ENCODE measurements at places on chromosomes 6 and 20.

- peak; percentile 13 for DNase-seq
These were observed 13.6 kb downstream of the TRAPPC3L start for GRCh38 chr6:116531675-116532570.

DNA sequence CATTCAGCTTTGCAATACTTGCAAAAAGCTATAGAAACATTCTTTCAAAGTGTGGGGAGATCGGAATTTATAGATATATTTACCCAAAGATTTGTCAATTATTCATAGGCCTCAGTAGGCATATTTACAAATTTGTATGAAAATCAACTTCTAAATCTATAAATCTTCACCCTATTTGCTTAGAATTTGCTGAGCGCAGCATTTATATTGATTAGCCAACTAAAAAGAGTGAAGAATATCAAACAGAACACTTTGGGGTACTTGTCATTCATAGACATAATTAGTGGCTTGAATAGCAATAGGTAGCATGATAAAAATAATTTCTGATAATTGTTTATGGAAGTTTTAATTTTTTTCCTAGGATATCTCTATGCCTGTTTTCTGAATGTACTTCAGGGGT is 244.5 kb upstream of the SLC35B3 start:
- DNase-seq: no peak

DNA sequence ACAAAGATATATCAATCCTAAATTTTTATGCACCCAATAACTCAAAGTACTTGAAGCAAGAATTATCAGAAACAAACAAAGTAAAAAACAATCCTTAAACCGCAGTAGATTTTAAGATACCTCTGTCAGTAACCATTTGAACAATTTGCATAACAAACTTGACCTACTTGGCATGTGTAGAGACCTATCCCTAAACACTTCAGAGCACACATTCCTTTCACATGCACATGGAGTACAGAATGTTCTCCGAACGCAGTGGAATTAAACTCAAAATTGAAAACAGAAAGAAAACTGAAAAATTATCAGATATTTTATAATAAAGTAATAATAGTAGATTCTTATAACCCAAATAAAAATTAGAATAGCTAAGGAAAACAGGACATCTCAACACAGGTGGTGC is 162.6 kb upstream of the THBS2 start:
- no peak for DNase-seq

GRCh38 chr20:1809611-1810510 is 85.3 kb upstream of the SIRPA start:
- no peak for DNase-seq

DNA sequence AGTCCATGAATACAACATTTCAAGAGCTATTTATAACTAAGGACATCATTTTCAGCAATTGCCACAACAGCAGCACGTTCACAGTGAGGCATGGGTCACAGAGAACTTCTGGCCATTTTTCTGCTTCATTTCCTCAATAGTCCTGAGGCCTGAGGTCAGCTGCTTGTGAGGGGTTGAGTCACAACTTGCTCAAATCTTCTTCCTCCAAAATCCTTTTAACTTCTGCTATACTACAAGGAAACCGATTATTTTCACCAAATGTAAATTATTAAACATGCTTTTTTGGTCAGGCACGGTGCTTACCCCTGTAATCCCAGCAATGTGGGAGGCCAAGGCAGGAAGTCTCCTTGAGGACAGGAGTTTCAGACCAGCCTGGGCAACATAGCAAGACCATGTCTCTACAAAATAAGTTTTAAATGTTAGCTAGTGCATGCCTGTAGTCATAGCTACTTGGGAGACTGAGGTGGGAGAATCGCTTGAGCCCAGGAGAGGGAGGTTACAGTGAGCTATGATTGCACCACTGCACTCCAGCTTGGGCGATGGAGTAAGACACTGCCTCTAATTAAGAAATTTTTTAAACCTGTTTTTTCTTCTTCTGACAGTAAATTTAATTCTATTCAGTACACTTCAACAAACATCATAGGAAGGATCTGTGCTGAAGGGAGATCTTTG is 11.1 kb upstream of the SLC16A10 start:
- DNase-seq: no peak

DNA sequence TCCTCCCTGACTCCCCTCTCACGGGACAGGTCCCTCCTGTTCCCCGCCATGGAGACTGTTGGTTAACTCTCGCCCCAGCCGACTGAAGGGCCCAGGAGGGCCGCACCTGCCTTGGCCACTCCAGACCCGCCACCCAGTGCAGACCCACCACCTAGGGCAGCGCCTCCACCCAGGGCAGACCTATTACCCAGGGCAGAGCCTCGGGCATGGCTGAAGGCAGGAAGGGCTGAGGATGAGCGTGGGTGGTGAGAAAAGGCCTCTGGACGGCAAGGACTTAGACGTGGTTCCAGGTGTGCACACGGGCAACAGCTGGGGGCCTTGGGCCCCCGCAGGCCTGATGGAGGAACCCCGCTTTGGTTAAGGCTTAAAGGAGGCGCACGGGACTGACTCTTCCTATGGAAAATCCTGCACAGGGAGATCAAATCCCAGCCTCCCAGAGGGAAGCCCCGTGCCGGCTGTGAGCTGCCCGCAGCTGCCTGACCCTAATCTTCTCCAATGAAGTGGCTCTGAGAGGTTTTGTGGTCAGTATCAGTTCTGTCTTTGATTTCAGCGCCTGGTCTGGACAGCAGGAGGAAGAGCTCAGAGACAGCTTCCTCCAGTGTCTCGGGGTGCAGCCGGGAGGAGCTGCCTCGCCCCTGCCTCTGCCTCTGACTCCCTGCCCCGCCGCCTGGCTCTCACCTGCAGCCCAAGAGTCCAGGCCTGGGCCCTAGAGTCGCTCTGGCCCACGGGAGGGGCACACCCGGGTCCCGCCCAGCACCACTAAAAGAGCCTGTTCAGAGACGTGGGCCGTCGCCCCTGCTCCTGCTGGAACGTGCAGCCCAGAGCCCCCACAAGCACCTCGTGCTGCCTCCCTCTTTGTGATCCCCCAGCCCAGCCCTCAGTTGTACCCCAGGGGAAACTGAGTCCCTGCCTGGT is 12.1 kb upstream of the CHRNA4 start:
- peak; percentile 8 for DNase-seq

- DNase-seq: no peak
These were observed 17.8 kb upstream of the ASF1A start for GRCh38 chr6:118876198-118876597.

- DNase-seq: no peak
These were observed 111.9 kb downstream of the JARID2 start for GRCh38 chr6:15357782-15358181.

DNA sequence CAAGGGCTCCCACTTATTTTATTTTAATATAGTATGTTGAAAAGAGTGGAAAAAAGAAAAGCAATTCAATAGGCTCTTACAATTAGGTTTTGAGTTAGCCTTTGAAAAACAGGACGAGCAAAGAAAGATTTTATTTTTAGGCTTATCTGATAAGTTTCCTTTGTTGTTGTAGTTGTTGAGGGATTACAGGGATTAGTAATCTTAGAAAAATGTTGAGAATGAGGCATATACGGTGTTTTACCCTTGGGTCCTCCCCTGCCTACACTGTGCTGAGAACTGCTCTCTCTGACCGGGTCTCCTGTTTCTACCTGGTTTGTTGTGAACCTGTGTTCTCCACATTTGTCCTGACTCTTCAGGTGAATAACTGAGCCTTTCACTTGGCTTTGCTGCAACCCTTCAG is 16.7 kb downstream of the TRAPPC3L start:
- DNase-seq: no peak

DNA sequence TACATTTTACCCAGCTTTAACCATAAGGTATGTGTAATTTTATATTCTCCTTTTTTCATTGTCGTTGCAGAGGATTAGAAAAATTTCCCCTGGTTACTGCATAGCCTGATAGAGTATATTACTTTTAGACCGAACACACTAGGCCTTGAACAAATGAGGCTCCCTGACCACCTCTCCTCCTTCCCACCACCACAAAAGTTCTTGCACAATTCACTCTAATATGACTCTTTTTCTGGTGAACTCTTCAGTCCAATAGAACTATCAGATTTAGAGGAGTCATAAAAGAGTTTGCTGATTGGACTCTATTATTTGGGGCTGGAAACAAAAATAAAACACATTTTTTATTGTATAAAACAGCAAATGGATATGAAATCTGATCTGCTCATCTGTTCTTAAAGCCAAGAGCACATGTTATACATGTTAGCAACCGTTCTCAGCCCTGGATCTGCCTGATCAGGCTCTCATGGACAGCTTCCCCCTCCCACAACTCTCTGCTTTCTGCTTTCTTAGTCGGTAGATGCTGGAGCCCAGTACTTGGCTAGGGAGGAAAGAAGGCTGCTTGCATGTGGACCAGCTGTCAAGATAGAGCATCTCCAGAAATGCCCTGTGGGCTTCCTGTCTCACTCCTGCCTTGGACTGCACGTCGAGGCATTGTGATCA is 83.5 kb downstream of the CD164 start:
- no peak for DNase-seq

DNA sequence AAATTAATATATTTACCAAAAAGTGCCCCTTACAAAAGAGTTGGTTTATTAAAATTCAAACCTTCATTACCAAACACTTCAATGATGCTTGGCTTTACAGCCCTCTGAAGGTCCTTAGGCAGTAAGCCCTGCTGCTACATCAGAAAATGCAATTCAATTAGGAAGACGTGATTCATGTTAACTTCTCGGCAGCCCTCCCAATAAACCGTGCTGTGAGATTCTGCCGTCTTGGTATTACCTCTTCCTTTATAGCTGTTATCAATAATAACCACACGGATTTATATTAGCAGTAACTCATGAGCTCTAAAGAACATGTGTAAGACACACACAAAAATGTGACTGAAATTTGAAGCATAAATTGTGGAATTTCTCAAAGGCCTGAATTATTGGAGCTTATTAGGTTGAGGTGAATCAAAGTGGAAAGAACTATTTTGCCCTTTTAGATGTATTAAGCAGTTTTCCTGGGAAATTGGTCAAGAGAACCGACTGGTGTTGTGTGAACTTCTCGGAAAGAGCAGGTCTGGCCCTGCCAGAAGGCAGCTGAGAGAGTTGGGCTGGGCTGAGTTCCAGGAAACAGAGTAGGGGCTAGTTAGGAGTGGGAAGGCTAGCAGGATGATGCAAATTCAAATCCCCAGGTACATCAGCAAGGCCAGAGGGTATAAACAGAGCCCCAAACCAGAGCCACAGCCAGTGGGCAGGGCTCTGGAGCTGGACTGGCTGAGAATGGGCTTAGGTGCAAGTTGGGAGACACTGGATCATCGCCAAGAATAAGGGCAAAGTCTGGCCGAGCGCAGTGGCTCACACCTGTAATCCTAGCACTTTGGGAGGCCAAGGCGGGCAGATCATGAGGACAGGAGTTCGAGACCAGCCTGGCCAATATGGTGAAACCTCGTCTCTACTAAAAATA is 33.1 kb downstream of the FGD2 start:
- no peak for DNase-seq

- DNase-seq: no peak
These were observed 37.3 kb downstream of the ZNF217 start for GRCh38 chr20:53556267-53556897.

DNA sequence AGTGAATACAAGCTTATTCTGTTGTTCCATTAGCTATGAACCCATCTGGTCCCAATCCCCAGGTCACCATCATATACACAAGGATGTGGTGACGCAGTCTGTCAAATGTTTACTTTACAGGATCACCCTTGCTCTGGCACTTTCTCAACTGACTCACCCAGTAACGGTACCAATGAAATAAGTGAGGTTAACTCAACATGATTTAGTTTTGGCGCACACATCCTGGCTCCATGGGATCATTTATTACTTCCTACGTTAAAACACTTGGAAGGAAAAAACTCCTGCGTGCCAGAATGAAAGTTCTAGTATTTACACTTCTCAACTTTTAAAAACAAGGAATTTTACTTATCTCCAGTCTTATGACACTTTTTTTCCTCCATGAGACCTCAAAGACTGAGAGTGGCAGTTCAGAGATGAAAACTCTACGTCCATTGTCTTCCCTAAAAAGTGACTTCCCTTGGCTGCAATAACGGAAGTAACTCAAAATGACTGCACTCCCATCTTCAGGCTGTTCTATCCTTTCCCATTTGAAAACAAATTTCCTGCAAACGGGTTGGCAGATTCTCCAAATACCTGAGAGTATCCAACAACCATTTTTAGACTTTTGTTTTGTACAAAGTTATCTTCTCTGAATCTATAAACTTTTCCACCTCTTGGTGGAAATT is 15.9 kb downstream of the AGPAT4 start:
- no peak for DNase-seq

DNA sequence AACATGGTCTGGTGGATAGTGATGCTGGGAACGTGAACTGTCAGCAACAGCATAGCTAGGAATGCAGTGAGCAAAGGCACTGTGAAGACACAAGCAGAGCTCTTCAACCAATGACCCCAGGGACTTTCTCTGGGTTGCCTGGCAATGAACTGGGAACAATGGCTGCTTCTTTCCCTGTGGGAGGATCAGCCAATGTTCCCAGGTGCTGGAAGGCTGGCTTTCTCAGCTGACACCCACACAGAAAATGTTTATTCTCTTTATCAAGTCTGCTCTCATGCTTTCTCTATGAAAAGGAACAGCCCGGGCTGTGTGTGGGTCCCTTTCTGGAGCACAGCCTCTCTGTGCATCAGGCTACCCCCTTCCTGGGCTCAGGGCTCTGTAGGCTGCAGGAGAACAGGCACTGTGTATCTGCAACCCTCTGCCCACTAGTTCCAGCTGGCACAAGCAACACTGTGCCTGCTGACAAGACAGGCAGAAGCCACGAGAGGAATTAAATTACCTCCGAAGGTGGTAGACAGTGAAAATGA is 54.2 kb downstream of the HFE start:
- DNase-seq: no peak

GRCh38 chr6:152874267-152874666 is 108.6 kb downstream of the FBXO5 start:
- DNase-seq: no peak

DNA sequence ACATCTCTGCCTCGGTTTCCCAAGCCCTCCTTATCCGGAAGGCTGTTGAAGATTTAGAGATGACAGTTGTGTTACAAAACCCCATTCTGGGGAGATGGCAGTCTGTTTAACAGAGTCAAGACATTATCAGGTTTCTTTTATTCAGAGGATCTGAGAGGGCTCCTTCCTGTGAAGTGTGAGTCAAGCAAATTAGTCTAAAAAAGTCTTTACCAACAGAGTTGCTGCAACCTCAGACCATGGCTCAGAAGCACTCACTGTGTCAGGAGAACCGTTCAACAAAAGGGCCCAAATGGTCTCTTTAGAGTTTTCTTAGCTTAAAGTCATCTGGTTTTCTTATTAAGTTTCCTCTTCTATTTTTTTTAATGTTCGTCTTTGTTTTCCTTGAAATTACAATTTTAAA is 717.8 kb downstream of the EPM2A start:
- DNase-seq: no peak

Data from NCI-H187 (cell line).